ENCODE measurements at places on chromosomes 2 and 18.

DNA sequence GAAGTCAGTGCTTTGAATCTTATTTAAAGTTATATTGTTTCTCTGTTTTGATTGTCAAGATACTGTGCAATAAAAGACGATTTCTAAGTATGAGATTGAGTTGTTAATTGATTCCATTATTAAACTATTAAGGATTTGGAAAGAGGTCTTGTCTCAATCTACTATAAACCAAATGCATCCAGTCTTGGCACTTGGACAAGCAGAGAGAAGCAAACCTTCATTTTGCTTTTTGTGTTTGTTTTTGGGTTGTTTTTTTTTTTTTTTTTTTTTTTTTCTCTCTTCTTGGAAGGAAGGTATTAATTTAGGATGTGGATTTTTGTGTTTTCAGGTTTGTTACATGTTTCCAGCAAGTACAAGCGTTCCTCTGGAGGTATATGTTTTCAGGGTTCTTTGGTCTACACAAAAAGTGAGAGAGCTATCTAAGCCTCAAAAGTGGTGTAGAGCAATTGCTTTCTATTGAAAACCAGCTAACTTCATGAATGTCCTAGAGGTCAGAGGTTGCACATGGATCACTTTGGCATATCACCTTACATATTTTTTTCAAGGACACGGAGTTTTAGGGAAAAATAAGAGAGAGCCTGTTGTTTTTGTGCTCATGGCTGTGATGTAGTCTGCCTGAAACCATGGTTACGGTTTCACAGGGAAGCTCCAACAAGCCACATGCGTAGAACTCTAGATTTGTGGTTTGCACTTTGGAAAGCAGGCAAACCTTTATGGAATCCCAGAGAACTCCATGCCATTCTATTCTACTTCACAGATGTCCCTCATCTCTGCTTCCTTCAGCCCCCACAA is 1.8 kb downstream of the PRKCE start:
- DNase-seq = no peak

DNA sequence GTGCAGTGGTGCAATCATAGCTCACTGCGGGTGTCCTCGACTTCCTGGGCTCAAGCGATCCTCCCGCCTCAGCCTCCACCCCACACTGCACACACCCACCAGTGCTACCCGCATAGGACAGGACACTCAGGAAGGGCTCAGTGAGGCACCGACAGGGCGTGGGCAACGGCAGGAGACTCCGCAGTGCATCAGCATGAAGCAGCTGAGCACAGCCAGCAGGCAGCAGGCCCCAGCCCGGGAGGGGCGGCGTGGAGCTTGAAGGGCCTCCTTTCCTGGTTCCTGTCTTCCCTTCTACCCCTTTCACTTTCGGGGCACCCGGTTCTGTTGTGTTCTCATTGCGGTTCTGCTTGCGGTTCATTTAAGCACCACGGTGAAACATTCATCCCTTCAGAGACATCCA is 89.8 kb downstream of the ZNF516 start:
- DNase-seq = no peak

- no peak for DNase-seq
Measured at GRCh38 chr2:158624071-158624667, 167.4 kb downstream of the PKP4 start.

- no peak for DNase-seq
Measured at GRCh38 chr18:9838144-9838877, 47.5 kb upstream of the TXNDC2 start.

GRCh38 chr18:8008033-8008432 is 440.9 kb downstream of the PTPRM start:
- DNase-seq = no peak

GRCh38 chr2:132754867-132755472 is 85.0 kb upstream of the LYPD1 start:
- no peak for DNase-seq

GRCh38 chr2:168851674-168852320 is 38.4 kb downstream of the SPC25 start:
- no peak for DNase-seq

DNA sequence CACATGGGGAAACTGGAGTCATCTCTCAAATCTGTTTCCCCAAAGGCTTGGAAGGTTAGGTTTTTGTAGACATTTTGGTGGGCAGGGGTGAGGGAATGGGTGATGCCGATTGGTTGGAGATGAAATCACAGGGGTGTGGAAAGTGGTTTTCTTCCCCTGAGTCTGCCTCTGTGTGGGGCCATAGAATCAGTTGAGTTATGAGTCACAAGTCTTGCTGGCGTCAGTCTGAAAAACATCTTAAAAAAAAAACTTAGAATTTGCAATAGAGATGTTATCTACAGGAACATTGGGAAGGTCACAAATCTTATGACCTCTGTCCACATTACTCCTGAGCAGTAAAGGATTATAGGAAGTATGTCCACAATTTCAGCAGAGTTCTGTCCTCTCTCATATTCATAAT is 314.6 kb downstream of the CNTNAP5 start:
- no peak for DNase-seq

GRCh38 chr2:97664636-97664970 is 759 bp upstream of the ACTR1B start:
- no peak for DNase-seq

DNA sequence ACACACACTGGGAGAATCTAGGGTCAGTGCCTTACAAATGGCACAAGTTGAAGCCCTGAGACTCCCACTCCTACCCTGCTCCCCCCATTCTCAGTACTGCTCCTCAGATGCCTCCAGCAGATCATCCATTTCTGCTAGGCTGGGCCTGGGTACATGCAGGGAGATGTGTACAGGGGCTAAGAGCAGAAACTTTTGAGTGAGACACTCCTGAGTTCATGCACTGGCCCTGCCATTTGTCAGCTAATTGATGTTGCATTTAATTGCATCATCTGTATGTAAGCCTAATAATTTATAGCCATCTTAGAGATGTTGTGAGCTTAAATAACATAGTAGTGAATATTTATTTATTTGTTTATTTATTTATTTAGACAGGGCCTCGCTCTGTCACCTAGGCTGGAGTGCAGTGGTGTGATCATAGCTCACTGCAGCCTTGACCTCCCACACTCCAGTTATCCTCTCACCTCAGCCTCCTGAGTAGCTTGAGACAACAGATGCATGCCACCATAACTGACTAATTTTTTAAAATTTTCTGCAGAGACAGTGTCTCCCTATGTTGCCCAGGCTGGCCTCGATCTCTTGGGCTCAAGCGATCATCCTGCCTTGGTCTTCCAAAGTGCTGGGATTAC is 4.8 kb upstream of the CASP8 start:
- DNase-seq = no peak

- no peak for DNase-seq
Measured at GRCh38 chr2:81545626-81546025, 1241.1 kb upstream of the LRRTM1 start.

DNA sequence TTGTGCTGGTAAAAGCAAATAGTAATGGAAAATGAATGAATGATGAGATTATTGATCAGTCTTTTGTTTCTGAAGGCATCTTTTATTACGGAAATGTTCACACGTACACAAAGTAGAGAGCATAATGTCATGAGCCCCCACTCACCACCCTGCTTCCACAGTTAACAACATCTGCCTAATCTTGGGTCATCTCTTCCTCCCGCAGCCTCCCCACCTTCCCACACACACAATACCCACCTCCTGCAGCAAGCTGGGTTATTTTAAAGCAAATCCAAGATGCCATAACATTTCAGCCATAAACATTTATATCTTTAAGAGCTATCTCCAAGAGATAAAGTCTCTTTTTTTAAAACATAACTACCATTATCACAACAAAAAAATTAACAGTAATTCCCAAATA is 36.3 kb downstream of the CYP27C1 start:
- DNase-seq = no peak

- no peak for DNase-seq
Measured at GRCh38 chr2:28515176-28515751, 19.4 kb downstream of the PLB1 start.

DNA sequence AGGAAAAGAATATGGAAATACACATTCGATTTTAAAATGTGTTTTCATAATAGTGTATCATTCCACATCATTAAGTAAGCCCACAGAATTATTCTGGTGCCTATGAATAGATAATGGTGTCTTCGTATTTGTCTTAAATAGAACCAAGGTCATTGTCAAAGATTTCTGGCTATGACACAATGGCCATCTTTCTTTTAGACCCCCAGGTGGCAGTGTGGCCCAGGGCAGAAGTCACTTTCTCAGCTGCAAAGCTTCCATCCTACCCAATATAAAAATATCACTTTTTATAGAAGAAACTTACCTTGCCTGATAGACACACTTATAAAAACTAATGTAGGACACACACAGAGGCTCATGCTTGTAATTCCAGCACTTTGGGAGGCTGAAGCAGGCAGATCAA is 57.5 kb downstream of the ZRANB3 start:
- DNase-seq = no peak

GRCh38 chr2:193076995-193077394 is 882.3 kb upstream of the TMEFF2 start:
- DNase-seq = no peak

DNA sequence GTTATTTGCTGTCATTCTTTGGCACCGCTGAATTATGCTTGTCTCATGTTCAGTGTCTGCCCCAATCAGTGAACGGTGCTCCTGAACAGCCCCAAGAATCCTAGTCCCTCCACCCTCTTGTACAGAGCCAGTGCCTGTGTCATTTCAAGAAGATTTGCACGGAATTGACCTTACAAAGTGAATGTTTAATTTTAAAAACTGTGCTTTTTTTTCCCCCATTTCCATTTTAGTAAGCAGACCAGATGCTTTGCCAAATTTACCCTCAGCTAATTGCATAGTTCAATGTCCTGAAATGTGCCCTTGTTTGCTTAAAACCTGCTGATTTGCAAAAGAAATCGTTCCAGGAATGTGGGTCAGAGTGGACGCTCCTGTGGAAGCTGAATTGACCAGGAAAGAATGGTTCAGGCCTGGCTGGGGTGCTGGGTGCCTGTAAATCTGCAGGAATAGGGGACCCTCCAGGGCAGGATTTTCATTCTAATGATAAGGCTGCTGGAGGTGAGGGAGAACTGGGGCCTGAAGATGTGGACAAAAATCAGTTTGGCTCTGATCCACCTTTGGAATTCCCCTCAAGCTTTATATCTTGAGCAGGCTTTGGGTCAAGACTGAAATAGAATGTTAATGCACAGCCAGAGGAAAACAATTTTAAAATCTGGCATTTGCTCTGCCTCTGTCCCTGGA is 20.1 kb downstream of the TMEM17 start:
- no peak for DNase-seq
